ENCODE measurements at places on chromosomes 16 and 17.

DNA sequence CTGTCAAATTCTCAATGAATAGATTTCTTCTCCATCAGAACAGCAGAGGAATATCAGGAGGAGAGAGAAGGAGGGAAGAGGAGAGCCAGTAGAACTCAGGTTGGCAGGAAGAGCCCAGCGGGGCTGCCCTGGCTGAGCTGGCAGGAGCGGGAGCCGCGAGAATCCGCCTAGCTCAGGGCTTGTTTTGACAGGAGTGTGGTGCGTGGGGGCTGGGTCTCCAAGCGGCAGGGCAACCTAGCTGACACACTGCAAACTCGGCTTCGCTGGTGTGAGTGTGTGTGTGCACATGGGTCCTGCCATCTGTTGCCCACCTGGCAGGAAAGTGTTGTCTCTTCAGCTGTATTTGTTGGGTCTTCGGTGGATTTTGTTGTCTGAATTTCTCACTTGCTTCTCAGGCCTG, 27.9 kb upstream of the BCAR1 start:
- DNase-seq, result no peak

GRCh38 chr16:70680495-70681381, 5.1 kb downstream of the MTSS2 start:
- peak; percentile 3 for DNase-seq

DNA sequence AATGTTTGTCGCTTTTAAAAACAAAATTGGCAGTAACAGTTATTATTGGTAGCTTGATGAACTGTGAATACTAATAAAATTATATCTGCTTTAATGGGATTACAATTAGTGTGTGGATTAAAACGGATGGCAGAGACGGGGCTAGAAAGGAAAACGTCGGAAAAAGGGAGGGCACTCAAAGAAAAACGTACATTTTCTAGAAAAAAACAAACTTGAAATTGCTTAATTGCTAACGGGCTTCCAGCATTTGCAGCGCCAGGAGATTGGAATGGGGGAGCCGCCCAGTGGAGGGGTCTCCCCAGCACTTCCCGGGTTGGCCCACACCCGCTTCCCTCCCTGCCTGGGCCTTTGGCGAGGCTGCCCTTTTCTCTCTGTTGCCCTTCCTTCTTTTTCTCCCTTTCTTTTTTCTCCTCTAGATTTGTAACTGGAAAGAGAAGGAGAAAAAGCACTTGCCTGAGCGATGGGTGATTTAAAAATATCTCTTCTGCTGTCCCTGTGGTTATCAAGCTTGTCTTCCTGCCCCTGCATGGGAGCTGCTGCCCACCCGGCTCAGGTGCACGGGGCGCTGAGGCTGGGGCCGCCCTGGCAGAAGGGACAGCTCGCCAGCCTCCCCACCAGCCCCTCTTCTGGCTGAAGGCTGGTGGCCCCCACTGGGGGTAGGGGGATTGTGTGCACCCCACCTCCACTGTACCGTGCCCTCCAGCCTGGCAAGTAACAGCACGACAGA, 5.9 kb downstream of the BAHCC1 start:
- no peak for DNase-seq

GRCh38 chr17:19905502-19905901, 37.8 kb upstream of the ULK2 start:
- DNase-seq, result no peak

- no peak for DNase-seq
Measured at GRCh38 chr16:55349867-55350266, 25.9 kb downstream of the IRX6 start.

- DNase-seq, result no peak
Measured at GRCh38 chr17:5864741-5865657, 205.2 kb upstream of the WSCD1 start.

- DNase-seq, result no peak
Measured at GRCh38 chr16:10554569-10554968, 25.8 kb downstream of the EMP2 start.

- DNase-seq, result no peak
Measured at GRCh38 chr16:83972256-83973008, 4.4 kb downstream of the NECAB2 start.

GRCh38 chr17:33118391-33119075, 126.9 kb downstream of the SPACA3 start:
- no peak for DNase-seq

DNA sequence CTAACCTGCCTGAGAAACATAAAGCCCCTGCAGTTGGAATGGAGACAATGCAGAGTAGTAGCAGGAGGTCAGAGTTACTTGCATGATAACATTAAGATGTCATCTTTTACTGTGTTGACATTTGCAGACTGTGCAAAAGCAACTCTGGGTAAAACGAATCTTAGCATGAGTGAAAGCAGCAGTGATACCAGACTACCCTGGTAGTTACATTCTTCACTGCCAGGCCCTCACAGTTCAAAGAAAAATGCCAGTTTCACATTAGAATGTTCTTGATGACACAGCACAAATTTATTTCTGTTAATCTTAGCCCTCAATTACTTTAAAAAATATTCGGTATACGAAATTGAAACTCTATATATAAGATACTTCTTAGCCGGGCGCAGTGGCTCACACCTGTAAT, 12.2 kb downstream of the MPHOSPH6 start:
- no peak for DNase-seq

DNA sequence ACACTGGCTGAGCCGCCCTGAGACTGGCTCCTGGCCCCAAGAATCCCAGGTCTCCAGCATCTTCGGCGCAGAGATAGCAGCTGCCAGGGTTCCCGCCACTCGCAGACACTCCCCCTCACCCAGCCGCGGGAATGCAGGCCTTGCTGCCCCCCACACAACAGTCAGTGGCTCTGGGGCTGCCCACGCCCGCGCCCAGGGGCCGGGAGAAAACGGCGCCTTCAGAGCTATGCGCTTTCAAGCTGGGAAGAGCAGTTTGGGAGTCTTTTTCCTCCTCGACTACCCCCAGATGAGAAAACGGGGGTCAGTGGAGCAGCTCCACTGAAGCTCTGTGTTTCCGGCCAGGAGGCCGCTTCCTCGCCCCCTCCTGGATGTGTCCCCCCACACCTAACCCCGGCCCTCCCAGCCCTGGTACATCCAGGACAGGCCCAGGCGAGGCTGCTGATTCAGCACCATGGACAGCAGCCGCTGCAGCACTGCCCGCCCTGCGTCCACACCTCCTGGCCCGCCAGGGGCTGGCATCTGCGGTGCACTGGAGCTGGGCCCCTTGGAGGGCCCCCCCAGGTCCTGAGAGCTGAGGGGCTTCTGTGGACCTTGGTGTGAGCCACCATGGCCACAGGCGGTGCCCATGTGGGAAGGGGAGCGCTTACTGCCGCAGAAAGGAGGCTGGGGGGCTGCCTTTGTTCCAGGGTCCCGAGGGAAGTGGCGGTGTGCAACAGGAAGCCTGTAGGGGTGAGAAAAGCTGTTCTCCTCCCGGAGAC, 35.7 kb downstream of the CACNA1H start:
- DNase-seq, result peak; percentile 29

DNA sequence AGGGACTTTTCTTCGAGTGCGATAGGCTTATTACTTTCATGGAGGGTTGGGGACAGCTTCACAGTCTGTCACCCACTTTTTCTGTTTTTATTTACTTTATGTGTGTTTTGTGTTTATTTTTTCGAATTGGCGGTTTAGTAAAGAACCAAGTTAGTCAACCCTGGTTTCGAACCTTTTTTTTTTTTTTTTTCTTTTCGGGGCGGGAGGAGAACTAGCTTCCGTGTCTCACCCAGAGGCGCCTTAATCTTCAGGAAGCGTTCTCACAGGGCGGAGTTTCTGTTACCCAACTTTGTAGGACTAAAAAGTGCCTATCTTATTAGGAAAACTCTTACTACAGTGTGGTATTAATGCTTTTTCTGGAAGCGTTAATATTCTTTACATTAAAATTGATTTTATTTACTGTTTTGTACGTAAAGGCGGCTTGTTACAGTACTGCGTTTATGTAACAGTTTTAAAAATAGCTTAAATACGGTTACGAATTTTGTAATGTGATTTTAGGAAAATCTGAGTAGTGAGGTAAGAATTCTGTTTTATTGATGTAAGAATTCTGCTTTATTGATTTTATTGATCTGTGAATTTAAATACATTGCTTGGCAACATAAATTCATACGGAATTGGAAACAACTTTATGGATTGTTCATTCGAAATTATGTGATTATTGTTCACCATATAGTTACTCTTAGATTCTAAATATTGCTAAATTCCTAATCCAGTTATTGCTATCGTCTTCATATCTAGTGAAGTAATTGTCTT, 885 bp downstream of the ZNF207 start:
- peak; percentile 75 for DNase-seq

GRCh38 chr17:9356488-9356911, 219.1 kb downstream of the STX8 start:
- no peak for DNase-seq

DNA sequence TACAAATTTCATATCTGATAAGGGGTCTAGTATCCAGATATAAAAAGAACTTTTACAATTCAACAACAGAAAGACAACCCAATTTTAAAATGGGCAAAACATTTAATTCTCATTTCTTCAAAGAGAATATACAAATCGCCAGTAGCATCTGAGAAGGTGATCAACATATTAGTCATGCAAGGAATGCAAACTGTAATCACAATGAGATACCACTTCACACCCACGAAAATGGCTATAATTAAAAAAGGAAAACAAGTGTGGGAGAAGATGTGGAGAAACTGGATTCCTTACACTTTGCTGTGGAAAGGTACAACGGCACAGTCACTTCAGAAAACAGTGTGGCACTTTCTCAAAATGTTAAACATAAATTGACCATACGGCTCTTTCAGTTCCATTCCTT, 168.2 kb downstream of the VPS53 start:
- no peak for DNase-seq

- no peak for DNase-seq
Measured at GRCh38 chr16:51407199-51407598, 256.1 kb upstream of the SALL1 start.

DNA sequence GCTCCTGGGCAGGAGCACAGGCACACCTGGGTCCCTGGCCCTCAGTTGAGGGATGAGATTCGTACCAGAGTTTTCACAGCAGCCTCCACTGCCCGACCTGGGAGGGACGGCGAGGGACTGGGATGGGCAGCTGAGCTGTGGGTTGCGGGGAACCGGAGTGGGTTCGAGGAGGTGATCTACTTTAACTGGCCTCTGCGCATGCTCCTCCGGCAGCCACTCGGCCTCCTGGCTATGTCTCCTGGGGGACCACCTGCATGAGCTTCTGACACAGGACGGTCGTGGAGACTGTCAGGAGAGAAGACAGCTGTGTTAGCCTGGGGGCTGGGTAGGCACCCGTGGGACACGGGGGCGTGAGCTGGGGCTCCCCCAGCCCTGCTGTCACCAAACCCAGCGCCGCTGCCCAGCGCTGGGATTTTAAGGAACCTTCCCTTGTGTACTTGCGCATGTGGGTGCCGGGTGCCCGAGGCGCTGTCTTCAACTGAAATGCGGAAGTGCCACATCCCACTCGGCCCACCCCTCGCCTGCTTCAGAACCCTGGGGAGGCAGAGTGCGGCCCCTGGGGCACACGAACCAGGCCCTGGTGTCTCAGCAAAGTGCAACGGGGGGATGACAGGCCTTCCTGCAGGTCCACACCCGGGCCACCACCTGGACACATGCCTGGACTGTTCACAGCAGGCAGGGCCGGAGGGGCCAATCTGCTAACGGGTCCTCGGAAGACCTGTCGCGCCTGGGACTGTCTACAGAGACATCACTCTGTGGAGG, 36.4 kb downstream of the SLC7A5 start:
- DNase-seq, result no peak

DNA sequence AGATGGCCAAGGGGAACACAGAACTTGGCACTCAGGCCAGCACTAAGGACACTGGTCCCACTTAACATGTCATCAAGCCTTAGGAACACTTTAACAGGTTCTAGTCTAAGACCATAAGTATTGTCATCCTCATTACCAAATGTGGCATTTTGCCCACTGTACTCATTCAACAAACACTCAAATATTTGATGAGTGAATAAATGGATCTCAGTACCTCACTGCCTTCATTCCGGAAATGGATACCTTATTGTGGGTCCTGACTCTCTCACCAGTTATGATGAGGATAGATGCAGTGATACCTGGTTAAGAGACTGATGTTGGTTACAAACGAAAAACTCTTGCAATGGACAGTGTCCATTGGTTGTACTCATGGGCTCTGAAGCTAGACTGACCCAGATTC, 455.2 kb upstream of the DYNLRB2 start:
- no peak for DNase-seq

GRCh38 chr17:32755045-32755805, 121.7 kb downstream of the MYO1D start:
- DNase-seq, result no peak
